Naive thymus-derived CD8-positive, alpha-beta T cell (primary cell): ENCODE measurements at places on chromosomes 13 and 19. TPM values are rescaled to one million over a fixed set of nuclear protein-coding genes. Genes with fewer than 3 reads are reported as not detected.

DNA sequence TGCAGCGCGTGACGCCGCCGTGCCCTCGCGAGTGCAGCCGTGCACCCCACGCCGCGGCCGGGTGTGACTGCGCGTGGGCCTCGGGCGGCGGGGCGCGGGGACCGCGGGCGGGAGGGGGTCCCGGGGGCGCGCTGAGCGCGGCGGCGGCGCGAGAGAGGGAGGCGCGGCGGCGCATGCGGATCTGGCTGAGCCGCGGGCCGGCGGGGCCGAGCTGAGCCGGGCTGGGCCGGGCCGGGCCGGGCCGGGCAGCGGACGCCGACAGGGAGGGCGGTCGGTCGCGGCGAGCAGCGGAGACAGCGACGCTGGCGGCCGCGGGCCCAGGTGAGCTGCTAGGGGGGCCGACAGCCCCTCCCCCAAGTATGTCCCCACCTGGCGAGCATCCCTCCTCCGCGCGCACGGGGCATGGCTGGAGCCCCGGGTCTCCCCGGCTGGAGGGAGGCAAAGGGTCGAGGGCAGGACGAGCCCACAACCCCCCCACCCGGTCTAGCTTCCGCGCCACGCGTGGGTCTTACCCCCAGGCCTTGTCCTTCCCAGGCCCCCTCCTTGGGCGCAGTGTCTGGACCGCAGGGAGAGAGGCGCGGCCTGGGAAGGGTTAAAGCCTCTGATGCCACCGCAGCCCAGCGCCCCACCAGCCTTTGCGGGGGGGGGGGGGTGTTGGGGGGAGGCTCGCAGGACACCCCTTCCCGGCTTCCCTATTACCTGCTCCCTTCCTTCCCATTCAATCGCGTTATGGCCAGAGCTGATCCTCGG, at the start of gene SPTBN4:
TSS of gene SPTBN4 (plus strand) at position 17 of the 750 bp plus-strand sequence. CDS start 5,621 bp downstream, outside the sequence.
- no peak for DNase-seq

SHISA2 gene
- total RNA-seq = 1.1 TPM

CGB5 gene
- total RNA-seq = not detected

DNA sequence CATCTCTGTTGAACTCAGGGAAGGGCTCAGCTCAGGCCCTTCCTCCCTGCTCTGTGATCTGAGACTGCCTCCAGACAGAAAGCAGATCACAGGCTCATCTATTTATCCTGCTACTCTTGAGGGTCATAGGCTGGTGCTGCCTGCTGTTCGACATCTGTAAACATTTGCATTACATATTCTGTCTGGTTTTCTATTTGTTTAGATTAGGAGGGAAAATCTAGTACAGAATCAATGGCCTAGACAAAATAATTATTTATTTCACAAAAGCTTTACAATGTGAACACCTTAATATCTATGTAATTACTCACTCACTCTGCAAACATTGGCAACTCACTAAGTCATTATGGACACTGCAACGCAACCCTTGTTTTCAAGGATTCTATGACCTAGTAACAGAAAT, 43.0 kb downstream of the CEP89 start:
- no peak for DNase-seq

DNA sequence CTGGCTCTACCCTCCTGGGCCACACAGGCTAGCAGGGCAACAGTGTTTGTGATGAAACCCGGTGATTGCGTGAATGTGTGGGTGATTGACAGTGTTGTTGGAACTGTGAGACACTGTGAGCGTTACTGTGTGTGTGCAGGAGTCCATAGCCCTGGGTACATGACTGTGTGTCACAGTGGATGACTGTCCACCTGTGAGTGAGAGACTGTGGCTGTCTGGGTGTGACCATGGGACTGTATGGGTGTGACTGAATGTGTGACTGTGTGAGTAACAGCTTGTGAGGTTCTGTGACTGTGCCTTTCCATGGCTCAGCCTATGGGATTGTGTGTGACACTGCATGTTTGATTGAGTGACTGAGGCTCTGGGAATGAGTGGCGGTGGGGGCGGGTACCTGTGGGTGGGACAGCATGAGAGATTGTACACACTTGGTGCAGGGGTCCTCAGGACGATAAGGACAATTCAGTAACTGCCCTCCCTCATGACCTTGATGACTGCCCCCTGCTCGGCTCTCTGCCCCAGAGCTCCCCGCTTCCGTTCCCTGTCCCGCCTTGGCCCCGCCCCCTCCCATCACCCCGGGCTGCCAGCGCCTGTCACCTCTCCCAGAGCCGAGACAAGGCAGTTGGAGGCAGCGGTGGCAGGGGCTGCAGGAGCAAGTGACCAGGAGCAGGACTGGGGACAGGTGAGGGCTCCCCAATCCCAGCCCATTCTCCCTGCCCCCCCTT, at the start of gene GIPR:
TSS of gene GIPR (plus strand) at position 602 of the 722 bp plus-strand sequence. CDS start 1,300 bp downstream, outside the sequence.
- DNase-seq = no peak

DNA sequence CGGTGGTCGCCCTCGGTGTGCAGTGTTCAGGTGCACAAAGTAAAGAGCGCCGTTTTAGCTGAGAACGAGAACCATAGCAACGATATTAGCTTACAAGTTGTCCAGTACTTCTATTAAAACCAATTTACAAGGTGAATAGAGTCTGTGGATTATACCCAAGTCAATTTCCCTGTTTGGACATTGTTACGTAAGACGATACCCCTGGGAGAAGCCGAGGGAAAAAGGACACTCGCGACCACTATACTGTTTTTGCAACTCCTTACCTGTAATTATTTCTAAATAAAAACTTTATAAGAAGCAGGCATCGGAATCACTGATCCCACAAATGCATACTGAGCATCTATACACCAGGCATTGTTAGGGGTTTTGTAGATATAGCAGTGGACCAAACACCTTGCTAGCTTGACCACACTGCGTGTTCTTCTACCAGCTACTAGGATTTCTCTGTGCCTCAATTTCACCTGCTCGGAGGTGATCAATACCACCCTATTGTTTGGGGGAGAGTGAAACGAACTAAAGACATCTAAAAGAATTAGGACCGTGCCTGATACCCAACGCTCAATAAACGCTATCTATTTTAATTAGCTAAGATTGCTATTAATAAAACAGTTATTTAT, 488 bp upstream of the EEF2 start:
- DNase-seq = no peak

DNA sequence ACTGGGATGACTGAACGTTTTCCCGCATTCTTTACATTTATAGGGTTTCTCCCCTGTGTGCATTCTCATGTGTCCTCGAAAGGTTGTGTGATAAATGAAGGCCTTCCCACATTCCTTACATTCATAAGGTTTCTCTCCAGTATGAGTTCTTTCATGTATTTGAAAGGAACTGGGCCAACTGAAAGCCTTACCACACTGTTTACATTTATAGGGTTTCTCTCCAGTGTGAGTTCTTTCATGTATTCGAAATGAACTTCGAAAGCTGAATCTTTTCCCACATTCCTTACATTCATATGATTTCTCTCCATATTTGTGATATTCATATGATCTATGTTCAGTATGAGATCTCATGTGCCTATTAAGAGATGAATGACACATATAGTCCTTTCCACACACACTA, 19.4 kb downstream of the ZNF709 start:
- no peak for DNase-seq

DNA sequence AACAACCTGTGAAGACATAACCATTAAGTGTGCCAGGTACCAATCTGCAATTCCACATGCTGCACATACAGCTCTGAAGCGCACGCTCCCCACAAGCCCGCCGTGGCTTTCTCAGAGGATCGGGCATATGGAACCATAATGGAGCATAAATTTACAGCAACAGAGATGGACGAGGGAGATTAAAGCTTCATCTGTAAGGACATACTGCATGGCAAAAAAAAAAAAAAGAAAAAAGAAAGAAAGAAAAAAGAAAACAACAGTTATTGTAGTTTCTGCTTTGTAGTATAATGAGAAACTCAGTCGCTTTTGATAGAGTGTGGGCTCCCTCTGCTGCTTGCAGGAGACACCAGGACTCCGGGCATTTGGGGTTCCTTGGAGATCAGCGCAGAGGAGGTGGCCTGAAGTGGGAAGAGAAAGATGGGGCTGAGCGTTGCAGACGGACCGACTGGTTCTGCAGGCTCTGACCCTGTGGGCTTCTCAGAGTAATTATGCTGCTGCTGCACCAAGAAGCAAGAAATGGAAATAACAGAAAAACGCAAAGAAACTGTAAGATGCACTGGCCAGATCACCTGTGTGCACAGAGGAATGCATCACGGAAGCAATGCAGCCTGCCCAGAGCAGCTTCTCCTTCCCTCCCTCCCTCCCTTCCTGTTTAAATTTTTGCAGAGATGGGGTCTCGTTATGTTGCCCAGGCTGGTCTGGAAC, 10.8 kb upstream of the PDCD5 start:
- DNase-seq = peak; percentile 29

DNA sequence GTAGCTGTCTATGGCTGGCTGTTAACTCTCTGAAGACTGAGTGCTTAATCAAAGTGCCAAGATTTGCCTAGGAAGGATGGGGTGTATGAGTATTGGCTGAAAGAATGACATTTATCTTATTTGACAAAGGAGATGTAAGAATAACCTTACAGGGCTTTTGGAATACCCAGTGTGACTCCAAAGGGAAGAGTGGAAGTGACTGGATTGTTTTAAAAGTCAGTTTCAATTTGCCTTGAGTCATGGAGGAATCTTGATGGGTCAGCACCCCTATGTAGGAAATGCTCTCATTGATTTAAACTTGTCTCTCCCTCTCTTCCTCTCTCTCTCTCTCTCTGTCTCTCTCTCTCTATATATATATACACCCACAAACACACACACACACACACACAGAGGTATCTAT, 118.4 kb upstream of the CLDN10 start:
- no peak for DNase-seq

GNA15 gene
- 0.39 TPM for total RNA-seq

DNA sequence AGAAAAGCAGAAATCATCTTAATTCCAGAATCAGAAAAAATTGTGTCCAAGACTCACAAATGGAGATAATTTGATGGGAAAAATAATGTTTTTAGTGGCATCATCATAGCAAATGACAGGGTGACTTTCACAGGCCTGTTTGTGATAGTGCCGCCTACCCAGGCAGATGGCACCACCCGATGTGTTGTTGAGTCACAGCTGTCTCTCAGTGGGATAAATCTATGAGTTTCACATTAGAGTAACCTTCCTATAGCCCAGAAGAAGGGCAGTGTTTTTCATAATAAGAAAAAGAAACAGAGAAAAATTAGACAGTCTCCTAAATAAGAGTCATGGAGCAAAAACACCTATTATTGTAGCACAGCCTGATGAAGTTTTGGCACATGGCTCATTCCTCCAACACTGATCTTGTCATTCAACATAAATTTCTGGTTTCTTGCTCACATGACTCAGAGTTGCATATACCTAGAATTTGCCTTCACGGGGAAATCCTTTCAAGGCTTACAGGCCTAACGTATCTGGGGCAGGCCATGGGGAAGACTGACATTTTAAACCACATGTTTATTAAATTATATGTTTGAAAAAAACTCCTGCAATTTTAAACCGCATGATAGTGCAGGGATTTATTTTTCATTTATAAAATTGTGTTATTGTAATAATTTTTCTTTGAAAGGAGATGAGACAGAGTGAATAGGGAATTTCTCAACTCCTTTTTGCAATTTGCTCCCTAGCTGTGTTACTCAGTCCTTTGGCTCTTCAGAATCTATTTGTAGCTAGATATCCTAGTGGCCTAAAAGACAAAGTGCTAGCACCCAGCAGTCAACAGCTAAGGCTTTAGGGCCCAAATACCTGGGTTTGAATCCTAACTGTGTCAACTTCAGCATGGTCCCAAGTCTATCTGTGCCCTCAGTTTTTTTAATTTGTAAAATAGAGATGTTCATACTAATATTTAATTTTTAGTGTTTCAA, 393.7 kb downstream of the NDFIP2 start:
- no peak for DNase-seq

- DNase-seq = peak; percentile 97
Measured at GRCh38 chr19:1076951-1077350, 10.0 kb downstream of the ARHGAP45 start.

DNA sequence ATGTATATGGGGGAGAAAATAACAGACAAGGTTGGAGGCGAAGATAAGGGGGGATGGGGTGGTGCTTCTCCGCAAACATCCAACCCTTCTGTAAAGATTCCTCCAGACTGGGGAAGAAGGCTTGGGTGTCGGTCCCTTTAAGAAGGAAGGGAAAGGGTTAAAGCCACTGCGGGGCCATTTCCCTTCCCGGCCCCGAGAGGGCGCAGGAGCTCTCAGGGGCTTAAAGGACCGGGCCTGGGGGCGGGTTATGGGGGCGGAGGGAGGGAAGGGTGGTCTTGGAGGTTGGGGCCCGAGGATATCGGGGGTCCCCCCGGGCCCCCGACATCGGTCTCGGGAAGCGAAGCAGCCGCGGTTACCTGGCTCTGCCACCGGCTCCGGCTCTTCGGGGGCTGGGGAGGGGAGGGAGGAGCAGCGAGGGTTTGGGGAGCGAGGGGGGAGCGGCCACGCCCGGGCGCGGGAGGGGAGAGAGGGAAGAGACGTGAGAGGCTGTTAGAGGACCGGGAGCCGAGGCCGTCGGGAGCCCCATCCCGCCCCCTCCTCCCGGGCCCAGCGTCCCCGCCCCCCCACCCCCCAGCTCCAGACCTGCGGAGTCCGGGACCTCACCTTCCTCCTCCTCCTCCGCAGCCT, 2.8 kb downstream of the TNNT1 start:
- peak; percentile 45 for DNase-seq

GRCh38 chr19:49895566-49896297, 955 bp downstream of the IL4I1 start:
- no peak for DNase-seq

- DNase-seq = peak; percentile 99
Measured at GRCh38 chr19:2819540-2820111, at the start of gene ZNF554. TSS of gene ZNF554 (plus strand) at chr19:2819868. CDS start at chr19:2820072, 204 bp downstream.

MBD3L3 gene
- not detected for total RNA-seq

DNA sequence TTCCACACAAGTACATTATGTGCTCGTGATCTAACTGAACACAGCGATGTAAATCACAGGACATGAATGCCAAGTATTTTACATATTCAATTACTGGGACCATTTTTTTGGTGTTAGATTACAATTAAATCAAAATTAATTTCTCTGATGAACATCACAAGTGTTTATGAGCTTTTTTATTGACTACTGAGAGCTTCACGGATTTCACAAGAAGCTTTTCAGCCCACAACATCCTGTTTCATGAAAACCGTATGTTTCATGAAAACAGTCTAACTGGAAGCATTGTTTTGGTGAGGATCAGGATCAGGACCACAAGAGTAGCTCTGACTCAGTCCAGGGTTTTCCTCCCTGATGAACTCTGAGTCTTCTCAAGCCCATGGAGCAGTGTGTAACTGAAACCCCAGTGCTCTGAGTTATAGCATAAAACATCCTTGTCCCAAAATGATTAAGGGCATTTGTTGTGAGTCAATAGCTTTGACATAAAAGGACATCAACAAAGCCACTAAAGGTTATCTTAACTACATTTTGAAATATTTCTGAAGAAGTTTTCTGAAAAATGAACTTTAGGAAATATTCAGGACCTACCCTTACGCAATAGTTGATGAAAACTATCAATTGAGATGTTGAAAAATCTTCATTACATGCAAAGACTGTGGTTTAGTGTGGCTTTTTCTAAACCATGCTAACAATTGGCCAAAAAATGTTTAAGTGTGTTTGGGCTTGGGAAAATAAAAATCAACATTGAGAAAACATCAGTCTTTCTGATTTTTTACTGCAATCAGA, 49.3 kb downstream of the UFM1 start:
- no peak for DNase-seq

GRCh38 chr19:3443840-3444694, 36.3 kb downstream of the SMIM24 start:
- DNase-seq = no peak

PSG11 gene
- not detected for total RNA-seq
